SW480 (cell line): ENCODE measurements at places on chromosomes 1 and 21.
A peak's percentile ranks its signal among the peaks of the same experiment; 100 is the strongest.

DNA sequence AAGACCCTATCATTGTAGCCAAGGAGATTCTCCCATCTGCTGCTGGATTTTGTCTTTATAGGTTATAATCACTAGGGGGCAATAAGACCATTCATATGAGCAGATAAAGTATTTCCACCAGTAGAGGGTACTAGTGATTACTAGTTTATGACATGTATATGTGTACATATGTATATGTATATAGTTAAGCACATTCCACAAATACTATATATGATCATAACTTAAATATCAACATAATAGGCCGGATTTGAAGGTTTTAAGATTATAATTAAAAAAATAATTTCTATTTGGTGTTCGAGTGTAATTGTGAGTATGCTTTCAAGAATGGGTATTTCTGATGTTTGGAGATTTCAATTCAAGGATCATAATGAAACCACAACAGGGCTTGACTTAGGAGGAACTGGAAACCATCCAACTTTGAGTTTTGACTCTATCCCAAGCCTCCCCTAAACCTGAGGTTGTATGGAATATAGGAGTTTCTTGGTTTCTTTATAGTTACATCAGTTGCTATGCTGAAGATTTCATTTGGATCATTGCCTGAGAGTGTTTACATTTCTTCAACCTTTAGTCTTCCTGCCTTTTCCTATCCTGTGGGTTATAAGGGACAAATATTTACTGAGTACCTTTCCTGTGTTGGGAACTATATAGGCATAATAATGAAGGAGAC is 16.9 kb downstream of the TCEANC2 start:
- peak; percentile 75 for DNase-seq

DNA sequence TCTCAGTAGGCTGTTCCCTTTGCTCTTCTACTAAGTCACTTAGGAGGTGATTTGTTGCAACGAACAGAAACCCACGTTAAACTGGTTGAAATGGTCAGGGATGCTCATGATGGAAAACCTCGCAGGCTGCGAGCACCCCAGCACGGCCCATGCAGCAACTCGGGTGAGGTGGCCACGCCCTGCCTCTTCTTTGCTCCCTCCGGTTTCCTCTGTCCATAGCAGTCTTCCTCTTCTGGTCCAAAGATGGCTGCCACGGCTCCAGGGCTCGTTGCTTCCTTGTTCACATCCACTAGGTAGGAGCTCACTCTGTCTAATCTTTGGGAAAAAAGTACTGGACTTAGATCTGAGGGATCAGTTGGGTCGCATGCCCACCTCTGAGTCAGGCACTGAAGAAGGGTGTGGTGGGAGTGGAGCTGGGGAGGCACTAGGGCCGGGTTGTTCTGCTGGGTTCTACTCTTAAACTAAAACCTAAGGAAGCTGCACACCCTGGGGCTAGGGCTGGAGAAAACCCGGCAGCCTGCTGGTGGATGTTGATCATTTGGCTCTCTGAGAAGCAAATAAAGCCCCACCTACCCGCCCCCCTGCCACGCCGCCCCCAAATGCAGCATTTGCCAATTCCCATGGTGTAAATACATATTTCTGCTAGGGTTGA is 31.0 kb downstream of the KAZN start:
- no peak for DNase-seq

DNA sequence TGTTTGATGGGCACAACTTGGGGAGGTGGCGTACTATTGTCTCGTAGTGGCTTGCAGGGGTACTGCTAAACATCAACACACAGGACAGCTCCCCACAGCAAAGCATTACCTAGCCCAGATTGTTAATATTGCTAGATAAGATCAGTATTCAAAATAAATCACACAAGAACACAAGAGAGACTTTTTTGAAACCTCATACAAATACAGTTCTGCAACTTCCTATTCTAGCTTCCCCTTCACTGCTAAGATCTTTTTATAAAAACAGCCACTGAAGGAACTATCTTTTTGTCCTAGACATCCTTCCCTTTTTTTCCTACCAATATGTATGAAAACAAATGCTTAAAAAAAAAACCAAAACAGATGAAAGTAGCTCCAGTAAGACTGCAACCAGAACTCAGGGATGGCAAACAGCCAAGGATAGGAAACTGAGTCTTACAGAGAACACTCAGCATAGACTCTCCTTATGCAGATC is 137.8 kb upstream of the KRTAP19-8 start:
- no peak for DNase-seq

DNA sequence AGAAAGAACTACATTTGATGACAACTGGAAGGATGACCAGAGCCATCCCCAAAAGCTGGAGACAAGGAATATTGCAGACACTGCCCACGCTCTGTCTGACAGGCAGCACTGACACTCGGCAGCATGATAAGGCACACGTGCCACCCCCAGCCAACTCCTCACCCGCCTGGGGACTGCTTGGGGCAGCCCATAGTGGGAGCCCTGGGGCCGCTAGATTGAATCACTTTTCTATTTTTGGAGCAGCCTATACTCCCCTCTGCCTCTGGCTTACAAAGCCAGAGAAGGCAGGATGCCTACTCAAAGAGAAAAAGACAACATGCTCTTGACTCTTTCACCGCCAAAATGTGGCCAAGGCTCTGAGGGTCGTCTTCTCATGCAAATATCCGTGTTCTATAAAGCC is 1.3 kb downstream of the SMG5 start:
- DNase-seq, result no peak

GRCh38 chr1:167746013-167746672 is 24.4 kb downstream of the MPZL1 start:
- no peak for DNase-seq

DNA sequence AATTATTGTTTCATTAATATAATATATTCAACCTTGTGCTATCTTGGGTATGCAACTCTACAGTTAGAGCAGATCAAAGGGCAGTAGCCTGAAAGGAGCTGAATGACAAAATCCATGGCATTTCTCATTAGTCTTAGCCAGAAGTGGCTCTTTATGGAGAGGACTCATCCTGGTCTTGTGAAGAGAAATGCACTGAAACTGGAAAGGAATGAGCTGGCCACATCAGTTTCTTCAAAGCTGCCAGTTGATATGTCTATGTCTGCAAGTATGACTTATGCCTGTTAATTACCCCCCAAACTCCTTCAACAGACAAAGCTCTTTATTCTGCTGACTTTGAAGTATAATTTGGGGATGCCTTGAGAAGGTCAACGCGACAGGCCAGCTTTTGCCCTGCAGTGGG is 119.0 kb upstream of the UBE2U start:
- DNase-seq, result no peak

DNA sequence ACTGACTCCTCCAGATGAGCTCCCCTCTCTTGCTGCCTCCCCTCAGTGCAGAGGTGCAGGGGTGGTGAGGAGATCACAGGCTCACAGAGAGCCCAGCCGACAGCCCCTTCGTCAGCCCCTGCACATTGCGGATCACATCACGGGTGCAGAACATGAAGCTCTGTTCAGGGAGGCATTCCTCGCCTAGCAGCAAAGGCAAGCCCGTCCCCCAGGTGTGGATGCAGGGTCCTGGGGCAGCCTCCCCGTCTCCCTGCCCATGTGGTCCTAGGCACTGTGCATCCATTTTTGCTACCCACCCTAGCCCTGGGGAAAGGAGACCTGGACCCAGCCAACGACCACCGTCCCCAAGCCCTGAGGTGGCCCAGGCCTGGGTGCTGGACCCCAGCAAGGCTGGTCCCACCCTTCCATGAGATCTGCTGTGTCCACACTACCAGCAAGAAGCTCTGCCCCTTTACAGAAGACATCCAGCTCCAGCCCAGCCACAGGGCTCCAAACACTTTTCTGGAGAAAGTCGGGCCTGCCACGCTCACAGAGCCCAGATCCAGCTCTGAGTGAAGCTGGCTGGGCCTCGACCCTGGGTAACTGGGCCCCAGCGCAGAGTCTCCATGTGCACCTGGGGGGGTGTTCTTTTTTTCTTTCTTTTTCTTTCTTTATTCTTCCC is 248.7 kb downstream of the NPHP4 start:
- DNase-seq, result no peak

DNA sequence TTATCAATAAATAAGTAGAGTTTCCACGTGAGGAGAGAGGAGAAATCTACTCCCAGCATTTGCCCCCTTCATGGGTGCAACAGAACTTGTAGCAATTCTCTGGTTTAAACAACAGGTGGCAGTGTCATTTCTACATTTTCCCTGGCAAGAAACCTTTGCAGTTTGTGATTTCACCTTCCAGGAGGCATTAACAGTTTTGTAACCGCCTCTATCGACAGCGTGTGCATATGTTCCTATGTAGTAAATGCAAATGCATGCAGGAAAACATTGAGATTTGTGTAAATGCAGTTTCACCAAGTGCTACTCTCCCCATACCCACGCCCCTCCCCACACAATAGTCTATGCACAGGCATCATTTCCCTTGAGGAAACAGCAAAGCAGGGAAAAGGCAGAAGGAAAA is 494.7 kb downstream of the SMYD3 start:
- DNase-seq, result no peak

GRCh38 chr1:208923456-208923855 is 660.1 kb upstream of the CAMK1G start:
- no peak for DNase-seq

DNA sequence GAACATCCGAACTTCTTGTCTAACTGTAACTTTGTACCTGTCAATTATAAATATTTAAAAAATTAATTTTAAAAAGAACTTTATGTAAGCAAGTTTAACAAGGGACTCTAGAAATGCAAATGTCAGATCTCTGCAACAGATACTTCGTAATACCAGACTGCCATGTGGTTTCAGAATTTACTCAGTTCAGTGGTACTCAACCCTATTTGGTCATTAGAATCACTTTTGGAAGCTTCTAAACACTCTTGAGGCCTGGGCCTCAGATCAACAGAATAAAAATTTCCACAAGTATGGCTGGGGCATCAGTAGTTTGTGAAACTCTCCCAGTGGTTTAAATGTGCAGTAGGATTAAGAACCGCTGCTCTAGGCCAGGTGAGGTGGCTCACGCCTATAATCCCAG is 139.5 kb upstream of the SMYD2 start:
- no peak for DNase-seq

DNA sequence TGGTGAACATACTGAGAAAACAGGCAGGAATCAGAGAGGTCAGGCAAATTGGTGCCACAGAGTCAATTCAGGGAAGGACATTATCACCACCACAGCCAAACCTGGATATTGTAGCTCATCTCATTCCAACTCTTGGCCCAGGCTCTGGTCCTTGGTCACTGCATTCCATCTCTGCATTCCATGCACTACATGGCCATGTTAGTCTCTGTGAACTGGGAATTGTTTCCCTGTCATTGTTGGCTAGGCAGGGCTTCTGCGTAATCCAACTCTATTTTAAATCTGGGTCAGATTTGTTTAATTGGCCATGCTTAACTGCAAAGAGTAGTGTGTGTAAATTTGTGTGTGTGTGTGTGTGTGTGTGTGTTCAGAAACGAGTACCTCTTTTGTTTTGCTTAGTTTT is 837.6 kb upstream of the ADAMTS5 start:
- no peak for DNase-seq

DNA sequence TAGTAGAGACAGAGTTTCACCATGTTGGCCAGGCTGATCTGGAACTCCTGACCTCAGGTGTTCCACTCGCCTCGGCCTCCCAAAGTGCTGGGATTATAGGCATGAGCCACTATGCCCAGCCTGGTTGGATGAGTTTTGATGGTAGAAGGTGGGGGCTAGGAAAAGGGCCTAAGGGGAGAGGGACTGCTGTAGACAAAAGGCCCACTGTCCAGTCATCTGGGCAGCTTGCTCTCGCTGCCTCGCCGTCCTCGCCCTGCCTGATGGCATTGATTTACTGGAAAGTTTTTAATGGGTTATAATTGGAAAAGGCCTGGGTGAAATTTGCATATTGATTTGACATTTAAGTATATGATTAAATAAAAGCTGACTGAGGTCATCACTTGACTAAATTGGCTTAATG is 175.1 kb upstream of the CSF3R start:
- DNase-seq, result no peak

GRCh38 chr21:39180429-39181019 is 2.7 kb downstream of the PSMG1 start:
- DNase-seq, result peak; percentile 40

DNA sequence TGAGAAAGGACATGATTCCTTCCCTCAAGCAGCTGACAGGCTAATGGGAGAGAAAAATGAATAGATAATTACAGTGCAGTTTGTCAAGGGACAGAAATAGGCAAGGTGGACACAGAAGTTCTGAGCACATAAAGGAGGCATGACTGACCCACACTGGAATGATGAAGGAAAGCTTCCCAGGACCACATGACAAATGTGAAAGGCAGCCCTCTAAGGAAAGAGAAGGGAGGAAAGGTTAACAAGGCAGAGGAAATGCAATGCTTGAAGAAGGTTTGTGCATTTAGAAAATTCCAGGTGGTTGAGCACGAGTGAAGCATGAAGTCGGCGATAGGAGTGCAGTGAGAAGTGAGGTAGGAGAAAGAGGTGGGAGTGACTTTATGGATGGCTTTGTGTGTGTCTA is 37.4 kb downstream of the LAMC2 start:
- no peak for DNase-seq

- DNase-seq, result no peak
Observed at GRCh38 chr1:25932321-25932720, 26.1 kb upstream of the STMN1 start.

- DNase-seq, result peak; percentile 19
Observed at GRCh38 chr1:9291914-9292360, 757 bp upstream of the SPSB1 start.

GRCh38 chr21:43864313-43864961 is 586 bp upstream of the AGPAT3 start:
- peak; percentile 71 for DNase-seq

DNA sequence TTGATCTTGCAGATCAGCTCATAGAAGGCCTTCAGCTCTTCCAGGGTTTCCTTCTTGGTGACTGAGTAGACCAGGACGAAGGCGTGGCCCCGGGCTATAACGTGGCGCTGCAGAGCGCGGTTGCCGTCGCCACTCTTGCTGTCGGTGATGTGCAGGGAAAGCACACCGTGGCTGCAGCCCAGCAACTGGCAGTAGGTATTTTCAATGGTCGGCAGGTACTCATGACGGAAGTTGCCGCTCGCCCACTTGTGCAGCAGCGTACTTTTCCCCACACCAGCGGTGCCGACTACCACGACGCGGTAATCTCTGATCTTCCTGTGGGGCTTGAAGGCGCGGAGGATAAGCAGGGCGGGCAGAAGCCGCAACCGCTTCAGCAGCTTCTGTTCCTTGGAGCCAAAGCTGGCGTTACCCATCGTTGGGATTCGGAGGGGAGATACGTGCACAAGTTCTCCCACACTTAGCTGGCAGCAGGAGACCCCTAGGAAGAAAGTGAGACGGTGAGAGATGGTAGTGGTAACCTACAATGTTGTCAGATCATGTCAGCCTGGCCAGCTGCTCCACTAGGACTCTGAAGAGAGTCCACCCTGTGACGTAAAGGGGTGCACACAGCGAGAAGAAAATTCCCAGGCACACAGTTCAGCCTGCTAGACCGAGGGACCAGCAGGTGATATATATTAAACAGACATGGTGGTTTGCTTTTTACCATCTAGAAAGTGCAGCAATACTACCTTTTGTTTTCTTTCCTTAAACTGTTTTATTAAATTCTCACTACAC is 3.4 kb downstream of the DIRAS3 start:
- no peak for DNase-seq
